ENCODE measurements at places on chromosomes 6 and 20.

DNA sequence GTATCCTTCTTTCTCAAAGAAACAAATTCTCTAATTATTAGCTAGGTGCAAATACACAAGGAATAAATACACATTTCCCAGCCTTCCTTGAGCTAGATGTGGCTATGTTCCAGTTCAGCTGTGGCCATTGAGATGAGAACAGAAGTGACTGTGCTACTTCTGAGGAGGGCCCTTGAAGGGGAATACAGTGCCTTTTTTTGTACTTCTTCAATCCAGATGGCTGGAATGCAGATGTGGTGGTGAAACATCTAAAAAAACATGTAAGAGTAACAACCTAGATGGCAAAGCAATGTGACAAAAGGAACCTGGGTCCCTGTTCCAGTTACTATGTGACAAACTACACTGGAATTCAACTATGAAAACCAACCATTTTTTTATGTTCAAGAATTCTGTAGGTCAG lies 115.4 kb upstream of the DST start:
- DNase-seq: no peak

- no peak for DNase-seq
Observed at GRCh38 chr20:18783385-18783959, 30.1 kb upstream of the SCP2D1 start.

DNA sequence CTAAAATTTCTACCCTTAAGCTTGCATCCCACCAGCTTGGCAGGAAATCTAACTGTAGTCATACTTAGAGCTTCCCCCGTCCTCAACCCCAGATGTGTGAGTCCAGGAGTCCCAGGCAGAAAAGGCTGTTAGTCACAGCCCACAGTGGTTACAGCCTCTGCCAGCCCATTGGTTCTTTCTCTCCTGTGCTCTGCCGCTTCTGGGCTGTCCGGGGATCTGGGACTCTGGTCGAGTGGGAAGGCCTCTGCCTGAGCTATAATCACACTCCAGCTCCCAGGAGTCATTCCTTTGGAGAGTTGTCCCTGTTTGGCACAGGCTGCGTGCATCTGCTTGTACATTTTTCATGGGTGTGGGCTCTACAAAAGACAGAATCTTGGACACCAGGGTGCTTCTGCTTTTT lies 45.6 kb upstream of the FYN start:
- no peak for DNase-seq

DNA sequence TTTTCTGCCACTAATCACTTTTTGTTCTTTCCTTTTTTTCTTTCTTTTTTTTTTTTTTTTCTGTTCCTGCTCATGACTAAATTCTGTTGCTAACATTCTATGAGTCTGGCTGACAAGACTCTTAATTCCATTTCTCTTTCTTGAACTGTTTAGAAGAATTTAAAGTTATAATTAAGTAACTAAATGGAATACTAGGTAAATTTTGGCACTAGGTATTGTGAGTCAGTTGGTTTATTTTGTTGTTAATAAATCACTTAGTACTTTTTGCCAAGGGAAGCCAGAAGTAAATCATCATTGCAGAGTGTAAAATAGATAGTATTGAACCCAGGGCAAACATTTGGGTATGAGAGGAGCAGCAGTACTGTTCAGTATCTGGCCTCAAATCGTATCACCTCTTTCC lies 42.0 kb upstream of the PRDM1 start:
- DNase-seq: no peak

DNA sequence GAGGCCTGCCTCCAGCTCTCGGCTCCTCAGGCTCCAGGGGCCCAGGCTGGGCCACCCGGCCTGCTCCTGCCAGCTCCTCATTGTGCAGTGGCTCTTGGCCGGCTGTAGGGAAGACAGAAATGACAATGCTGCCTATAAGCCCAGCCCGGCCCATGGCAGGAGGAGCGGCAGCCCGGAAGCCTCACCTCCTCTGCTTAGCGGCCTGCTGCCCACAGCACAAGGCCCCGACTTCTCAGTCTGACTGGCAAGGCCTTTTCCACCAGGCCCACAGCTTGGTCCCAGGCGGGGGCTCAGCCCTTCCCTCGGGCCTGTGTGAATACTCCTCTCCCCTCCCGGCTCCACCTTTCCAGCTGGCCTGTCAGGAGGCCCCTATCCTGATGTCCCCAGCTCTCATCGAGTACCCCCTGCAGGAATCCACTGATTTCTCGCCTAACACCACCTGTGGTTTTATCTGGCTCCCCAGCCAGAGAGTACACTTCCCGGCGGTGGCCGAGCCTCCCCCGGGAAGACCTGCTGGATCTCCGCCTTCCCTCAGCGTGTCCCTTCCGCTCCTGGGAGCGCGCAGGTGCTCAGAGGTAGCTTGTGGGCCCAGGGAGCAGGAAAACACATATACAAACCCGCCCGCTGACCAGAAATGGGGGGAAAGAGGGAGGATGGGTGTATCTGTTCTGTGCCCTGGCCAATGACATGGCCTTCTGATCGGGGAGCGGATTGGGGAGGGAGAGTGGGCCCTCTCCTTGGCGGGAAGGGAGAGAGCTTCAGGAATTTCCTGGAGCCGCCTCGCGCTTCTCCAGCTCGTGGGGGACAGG lies 963 bp downstream of the DDRGK1 start:
- no peak for DNase-seq

- DNase-seq: no peak
Observed at GRCh38 chr6:166644681-166645080, 17.6 kb upstream of the RPS6KA2 start.

- no peak for DNase-seq
Observed at GRCh38 chr6:145063091-145063490, 672.2 kb downstream of the EPM2A start.

GRCh38 chr6:26304213-26304796 lies 60.7 kb upstream of the BTN3A2 start:
- DNase-seq: no peak

DNA sequence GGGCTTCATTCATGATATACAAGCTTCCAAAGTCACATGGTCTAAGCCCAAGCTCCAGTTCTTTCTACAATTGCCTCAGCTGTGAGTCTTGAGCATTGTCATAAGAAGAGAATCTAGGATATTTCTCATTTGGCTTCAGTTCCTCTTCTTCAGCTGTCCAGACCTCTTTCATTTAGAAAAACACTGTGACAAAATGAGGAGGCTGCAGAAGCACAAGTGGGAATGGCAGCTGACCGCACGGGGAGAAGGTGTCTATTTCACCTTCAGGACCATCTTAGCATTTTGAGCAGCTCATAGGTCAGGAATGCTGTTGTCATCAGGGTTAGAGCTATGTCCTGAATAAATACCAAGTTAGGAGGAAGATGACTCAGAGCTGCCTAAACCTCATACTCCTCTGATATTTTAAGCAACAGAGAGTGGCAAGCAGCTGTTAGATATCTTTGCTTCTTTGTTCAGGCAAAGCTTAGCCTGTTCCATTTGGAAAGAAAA lies 390.1 kb upstream of the CITED2 start:
- DNase-seq: no peak

GRCh38 chr20:3875378-3875974 lies 13.7 kb upstream of the PANK2 start:
- no peak for DNase-seq

GRCh38 chr6:17965397-17965796 lies 22.0 kb downstream of the KIF13A start:
- no peak for DNase-seq

- DNase-seq: no peak
Observed at GRCh38 chr6:138800377-138801150, 4.7 kb downstream of the ECT2L start.

DNA sequence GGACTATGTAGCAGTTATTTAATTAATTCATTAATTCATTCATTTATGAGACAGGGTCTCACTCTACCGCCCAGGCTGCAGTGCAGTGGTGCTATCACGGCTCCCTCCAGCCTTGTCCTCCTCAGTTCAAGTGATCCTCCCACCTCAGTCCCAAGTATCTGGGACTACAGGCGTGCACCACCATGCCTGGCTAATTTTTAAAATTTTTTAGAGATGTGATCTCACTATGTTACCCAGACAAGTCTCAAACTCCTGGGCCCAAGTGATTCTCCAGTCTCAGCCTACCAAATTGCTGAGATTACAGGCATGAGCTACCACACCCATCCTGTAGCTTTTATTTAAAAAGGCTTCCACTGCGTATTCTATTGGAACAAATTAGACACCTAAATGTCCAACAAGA lies 23.4 kb downstream of the SRPK1 start:
- DNase-seq: no peak

GRCh38 chr6:84460491-84460890 lies 233.0 kb upstream of the CEP162 start:
- DNase-seq: no peak

DNA sequence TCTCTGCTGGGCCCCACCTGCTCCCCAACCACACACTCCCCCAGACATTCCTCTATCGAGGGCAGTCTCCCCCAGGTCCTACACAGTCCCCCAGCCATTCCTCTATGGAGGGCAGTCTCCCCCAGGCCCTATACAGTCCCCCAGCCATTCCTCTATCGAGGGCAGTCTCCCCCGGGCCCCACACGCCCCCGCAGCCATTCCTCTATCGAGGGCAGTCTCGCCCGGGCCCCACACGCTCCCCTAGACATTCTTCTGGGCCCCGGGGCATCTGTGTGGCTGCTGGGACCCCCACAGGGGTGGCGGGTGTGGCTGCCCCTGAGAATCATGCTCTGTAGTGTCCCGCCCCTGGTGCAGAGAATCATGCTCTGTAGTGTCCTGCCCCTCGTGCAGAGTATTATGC lies 43.6 kb upstream of the BHLHE23 start:
- DNase-seq: no peak

DNA sequence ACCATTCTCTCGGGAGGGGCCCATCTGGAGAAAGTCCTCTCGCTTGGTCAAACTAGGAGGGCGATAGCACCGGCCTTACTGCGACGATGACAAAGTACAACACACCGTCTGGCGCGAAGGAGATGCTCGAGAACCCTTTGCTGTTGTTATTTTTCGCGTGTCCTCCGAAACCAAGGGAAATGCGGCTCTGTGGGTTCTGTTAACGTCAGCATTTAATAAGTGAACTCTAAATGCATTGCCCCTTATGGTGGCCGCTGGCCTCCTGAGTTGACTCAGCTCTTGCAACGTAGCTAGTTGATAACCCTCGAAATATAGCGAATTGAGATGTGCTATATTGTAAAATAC lies 577 bp upstream of the SCAND1 start:
- no peak for DNase-seq

DNA sequence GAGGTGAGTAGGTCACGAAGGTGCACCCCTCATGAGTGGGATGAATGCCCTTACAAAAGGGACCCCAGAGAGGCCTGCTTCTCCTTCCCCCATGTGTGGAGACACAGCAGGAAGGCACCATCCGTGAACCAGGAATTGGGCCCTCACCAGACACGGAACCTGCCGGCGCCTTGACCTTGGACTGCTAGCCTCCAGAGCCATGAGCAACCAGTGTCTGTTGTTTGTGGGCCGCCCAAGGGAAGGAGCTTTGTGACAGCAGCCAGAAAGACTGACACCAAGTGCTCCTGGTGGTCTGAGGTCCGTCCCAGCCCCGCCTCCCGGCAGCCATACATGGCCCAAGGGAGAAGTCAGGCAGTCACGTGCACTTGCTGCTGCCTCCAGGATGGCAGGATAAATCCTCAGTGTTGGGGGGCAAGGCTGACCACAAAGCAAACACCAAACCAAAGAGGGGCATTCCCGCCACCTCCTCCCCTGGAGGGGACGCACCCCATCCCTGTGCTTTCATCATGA lies 29.3 kb downstream of the CDH4 start:
- DNase-seq: no peak

DNA sequence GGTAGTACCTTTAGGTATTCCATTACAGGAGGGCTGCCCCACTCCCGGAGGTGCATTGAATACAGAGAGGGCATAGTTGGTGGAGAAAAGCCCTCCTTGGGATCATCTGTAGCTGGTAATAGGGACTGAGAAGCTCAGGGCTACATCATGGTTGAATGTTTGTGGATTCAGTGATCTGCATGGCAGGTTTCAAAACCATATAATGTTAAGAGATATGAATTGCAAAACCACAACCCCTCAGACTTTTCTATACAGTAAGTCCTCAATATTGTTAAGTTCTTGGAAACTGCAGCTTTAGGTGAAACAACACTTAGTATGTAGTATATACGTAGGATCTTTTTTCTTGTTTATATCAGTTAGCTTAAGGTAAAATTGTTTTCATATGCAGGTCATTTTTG lies 11.3 kb downstream of the TULP4 start:
- DNase-seq: no peak

DNA sequence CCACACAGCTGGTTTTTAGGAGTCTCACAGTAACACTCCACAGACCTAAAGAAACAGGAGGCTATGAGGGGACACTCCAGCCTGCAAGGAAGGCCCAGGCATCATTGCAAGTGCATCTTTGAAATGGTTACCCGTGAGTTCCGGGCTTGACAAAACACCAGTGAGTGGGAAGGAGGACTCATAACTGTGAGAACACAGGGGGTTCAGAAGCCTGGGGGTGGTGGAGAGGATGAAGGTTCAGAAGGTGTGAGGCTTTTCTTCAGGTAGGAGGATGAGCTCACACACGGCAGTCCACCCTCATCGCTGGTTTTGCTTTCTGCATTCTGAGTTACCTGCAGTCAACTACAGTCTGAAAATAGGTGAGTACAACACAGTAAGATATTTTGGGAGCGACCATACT lies 39.9 kb downstream of the MAP7 start:
- DNase-seq: no peak

- no peak for DNase-seq
Observed at GRCh38 chr6:7732228-7732627, 6.3 kb downstream of the BMP6 start.

DNA sequence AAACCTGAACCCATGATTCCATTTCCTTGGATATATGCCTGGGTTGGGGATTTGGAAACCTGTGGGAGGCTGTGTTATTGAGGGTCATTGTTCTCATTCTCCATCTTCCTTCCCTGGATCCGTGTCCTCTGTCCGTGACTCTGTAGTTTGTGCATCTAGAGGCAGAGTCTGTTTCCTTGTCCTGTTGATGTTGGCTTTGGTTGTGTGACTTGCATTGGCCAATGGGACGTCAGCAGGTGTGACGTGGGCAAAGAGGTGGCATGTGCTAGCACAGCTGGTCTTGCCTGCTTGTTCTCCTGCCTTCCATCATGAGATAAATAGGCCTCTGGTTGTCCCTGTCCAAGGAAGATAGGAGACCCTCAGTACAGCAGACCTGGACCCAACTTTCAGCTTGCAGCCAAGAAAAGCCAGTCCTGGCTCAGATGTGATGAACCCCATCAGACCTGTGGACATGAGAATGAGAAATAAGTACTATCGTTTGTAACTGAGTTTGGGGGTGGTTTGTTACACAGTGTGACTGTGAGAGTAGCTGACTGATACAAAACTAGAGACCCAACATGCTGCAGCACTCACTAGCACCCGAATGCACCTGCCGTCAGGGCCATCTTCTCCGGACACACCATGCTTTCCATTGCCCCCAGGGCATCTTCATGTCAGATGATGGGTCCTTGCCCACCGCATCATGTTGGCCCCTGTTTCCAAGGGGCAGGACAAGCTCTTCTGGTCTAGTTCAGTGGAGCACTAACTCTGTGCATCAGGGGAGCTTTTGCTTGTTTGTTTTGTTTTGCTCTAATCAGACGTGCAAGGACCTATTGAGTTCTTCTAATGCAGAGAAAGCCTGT lies 195.3 kb upstream of the SULF2 start:
- no peak for DNase-seq

GRCh38 chr20:51383891-51384510 lies 158.5 kb downstream of the NFATC2 start:
- no peak for DNase-seq
